ENCODE measurements at places on chromosomes 12 and 14.

- no peak for DNase-seq
These were observed 74.5 kb downstream of the VWF start for GRCh38 chr12:6049992-6050391.

DNA sequence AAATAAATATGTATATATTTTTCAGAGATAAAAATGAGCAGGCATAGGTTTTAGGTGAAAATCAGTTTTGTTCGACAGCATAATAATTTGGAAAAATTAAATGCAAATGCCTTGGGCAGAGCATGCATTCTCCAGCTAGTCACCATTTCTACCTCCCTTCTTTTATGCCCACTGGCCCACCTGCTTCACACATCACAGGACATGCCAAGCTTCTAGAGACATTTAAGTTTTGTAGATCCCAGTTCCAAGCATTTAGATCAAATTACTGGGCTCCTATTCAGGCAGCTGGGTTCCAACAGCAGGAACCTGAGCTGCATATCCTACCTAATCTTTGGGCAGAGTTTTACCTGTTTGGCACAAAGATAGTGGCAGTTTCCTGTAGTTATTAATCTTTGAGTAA, 67.6 kb upstream of the SLC38A4 start:
- no peak for DNase-seq

DNA sequence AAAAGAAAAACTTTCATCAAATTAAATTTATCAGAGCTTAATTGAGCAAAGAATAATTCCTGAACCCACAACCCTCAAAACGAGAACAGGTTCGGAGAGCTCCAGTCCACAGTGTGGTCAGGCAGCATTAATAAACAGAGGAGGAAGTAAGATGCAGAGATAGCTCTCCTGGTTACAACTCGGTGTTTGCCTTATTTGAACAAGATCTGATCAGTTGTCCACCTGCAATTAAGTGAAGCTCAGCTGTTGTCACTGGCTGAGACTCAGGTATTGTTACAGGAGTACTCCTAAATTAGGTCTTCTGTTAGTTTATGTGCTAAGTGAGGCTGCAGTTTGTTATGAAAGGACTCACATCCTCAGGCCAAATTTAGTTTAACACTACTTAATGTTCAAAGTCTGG, 451.4 kb upstream of the PDE3A start:
- DNase-seq, result no peak

DNA sequence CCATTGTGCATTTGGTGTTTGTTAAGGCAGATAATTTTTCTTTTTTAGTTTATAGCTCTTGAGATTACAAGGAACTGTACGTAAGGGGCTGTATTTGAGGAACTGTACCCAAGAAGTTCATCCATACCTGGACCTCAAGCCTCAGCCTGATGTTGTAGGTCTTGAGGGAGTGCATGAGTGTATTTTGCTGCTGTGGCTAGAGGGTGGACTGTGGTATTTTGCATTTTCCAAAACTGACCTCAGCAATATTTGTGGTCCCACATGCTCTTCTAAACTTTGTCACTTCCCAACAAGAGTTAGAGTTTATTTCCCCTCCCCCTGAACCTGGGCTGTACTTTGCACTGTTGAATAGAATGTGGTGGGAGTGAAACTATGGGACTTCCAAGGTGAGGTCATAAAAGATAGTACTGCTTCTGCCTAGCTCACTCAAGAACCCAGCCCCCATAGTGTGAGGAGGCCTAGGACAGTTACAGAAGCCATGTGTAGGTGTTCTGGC, 42.2 kb upstream of the FBXO33 start:
- DNase-seq, result no peak

GRCh38 chr12:14681625-14682024, 14.8 kb downstream of the GUCY2C start:
- no peak for DNase-seq

DNA sequence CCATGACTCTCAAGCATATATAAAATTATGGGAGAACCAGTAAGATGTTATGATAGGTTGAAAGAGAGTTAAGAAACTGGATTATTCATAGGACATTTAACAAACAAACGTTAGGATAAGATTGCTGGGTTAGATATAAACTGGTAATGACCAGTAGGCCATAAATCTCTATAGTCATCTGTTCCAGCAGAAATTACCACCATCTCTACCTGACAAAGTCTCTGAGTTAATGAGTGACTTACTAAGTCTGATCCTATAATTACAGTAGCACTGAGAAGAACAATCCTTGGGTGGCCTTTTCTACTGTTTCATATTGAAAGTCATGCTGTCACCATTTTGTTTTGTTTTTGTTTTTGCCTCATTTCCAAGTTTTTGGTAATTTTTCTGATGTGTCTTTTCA, 136.9 kb upstream of the CNOT2 start:
- no peak for DNase-seq

- DNase-seq, result no peak
These were observed 17.2 kb downstream of the ADGRD1 start for GRCh38 chr12:130970908-130971233.

DNA sequence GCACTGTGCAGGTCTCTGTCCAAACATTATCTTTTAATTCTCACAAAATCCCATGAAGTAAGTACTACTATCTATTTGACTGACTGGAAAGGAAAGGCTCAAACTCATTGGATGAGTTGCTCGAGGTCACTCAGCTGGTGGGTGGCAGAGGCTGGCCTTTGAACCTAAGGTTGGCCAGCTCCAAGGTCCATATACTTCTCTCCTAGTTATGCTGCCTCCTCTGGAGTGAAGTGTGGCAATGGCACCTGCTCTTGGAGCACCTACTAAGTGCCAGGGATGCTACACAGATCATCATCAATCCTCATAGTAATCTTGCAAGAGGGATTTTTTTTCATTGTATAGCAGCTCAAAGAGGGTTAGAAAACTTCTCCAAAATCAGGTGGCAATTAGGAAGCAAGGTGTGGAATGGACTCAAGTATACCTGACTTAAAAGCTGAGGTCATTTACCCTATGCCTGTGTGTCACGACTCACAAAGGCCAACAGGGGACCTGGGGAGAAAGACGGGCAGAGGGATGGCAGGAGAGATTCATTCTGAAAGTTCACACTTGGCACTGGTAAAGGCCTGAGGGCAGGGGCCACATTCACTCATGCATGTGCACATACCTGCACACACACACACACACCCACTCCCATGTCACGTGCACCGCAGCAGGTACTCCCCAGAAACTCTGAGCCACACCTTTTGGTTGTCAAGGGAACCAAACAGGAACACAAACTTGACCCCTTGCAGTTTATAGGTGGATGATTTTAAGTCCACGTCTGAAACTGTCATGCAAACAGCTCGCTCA, 146.4 kb downstream of the FOXN3 start:
- no peak for DNase-seq

GRCh38 chr12:94817695-94818075, 167.3 kb upstream of the TMCC3 start:
- DNase-seq, result no peak

DNA sequence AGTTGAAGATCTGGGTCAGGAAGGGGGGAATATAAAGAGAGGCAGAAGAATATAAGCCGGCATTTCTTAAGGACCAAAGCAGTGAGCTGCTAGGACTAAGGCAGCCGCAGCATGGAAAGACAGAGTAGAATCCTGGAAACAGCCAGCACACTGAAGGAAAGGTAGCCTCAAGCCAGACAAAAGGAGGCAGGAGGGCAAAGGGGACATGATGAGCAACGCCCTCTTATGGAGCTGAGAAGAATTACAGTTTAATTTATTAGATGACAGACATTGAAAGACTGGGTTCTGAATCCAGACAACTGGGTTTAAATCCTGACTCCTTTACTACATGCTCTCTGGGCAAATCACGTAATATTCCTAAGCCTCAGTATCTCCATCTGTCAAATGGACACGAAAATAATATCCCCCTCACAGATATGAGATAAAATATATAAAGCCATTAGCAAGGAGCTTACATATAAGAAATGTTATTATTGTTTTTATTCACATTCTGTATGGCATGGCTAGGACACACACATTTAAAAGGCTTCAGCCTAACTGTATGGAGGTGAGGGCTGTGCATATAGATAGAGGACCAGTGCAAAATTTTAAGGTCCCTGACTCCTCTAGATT, 8.1 kb upstream of the PCED1B start:
- no peak for DNase-seq

GRCh38 chr14:92756446-92756845, 8.0 kb upstream of the LGMN start:
- no peak for DNase-seq

DNA sequence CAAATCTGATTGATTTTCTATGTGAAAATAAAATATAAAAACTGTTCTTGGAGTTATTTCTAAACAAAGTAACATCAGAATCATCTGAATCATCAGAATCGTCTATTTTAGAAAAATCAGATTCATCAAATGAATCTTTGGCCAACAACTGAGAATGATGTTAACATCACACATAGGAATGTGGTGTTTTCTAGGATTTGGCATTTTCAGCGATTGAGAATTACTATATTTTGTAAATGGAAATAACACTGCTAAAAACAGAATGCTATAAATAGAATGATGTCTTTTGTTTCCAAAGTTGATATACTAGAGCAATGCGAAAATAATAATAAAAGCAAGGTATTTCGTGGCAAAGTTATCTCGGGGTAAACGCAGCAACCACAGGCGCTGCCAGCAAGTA, 73.9 kb upstream of the EVL start:
- DNase-seq, result no peak

DNA sequence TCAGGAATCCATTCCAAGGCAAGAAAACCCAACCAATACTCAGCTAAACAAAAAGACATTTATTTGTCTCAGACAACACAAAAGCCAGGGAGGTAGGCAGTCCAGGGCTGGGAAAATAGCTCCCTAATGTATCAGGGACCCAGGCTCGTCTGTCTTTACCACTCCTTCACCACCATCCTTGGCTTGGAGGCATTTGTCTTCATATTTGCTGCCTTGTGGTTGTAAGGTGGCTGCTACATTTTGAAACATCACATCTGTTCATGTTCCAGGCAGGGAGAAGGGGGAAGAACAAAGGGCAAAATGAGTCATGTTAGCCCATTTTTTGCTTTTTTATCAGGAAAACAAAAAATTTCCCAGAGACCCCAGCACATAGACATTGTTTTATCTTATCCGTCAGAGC, 44.8 kb upstream of the PCED1B start:
- no peak for DNase-seq

GRCh38 chr12:27201169-27201568, 42.9 kb upstream of the STK38L start:
- no peak for DNase-seq

DNA sequence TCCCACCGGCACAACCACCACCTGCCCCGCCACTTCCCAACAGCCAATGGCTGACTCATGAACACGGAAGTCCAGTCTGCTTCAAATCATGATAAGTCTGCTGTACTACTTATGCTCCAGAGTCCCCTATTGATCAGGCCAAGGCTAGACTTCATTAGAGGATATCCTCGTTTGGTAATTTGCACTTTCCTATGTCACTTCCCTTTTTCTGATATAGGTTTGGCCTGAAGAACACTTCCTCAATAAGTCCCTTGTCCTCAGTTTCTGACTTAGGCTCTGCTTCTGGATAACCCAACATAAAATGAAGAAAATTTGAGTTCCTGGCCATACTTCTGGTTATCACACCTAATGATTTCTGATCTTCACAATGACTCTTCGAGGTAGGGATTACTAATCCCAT, 45.3 kb downstream of the IFNG-AS1 start:
- no peak for DNase-seq

DNA sequence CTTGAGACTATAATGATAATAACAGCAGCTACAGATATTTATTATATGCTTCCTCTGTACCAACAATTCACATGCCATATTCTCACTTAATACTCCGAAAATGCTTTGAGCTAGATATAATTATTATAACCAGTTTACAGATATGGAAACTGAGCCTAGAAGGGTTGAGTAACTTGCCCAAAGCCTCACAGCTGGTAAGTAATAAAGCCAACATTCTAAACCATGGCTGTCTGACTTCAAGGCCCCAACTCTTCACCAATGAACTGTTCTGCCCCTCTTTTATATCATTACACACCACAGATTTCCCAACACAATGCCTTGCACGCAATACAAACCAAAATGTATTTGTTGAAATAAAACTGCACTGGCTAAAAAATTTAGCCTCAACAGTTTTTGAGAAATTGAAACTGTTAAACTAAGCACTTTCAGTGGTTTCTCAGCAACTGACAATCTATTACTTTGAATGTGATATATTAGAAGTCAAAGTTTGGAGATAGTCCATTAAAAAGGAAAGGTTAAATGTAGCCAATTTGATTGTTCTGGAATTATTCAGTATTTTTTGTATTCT, 222.5 kb upstream of the ARHGAP5 start:
- DNase-seq, result no peak

DNA sequence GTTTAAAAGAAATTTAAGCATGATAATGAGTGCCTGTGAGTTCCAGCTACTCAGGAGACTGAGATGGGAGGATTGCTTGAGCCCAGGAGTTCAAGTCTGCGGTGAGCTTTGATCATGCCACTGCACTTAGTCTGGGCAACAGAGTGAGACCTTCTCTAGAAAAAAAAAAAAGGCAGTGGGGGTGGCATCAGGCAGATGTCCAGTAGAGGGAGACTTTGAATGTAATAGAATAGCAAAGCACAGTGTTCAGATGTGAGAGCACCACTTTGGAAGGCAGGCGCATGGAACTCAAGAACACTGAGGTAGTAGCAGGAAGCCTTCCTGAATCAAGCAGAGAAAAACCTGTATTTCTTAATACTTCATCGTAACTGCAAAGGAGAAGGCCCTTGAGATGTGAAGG, 394.5 kb upstream of the GARIN6 start:
- DNase-seq, result no peak

DNA sequence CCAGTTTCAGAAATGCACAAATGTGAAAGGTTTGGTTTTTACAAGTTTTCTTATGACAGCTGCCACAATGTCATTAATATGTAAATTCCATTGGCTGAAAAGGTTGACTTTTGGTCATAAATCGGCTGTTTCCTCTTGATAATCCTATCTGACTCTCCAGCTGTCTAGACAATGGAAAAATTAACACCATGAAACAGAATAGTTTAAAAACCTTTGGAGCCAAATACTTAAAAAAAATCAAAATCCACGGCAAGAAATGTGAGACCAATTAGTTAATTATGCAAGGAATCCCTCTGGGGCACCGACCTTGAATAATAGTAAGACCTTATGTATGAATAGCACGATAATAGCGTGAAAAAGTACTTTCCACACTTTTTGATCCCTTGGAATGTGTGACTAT, 138.0 kb downstream of the ZNF664 start:
- no peak for DNase-seq

DNA sequence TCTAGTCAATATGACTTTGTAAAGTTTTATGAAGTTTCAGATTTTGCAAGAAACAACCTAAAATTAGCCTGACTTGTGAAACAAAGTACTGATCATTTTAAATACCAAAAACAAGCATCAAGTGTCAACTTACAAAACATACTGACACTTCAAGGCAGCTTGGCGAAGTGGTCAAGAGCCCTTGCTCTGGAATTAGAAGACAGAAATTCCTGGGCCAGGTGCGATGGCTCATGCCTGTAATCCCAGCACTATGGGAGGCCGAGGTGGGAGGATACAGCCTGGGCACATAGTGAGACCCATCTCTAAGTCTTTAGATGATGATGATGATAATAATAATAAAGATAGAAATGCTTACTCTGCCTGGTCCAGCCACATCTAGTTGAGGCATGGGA, 45.4 kb upstream of the NR2C1 start:
- no peak for DNase-seq
